ENCODE measurements at places on chromosomes 1 and 21.

GRCh38 chr1:219539645-219540254 is 73.2 kb downstream of the ZC3H11B start:
- DNase-seq, result no peak

- DNase-seq, result no peak
Measured at GRCh38 chr1:212692774-212693644, 6.6 kb downstream of the BATF3 start.

DNA sequence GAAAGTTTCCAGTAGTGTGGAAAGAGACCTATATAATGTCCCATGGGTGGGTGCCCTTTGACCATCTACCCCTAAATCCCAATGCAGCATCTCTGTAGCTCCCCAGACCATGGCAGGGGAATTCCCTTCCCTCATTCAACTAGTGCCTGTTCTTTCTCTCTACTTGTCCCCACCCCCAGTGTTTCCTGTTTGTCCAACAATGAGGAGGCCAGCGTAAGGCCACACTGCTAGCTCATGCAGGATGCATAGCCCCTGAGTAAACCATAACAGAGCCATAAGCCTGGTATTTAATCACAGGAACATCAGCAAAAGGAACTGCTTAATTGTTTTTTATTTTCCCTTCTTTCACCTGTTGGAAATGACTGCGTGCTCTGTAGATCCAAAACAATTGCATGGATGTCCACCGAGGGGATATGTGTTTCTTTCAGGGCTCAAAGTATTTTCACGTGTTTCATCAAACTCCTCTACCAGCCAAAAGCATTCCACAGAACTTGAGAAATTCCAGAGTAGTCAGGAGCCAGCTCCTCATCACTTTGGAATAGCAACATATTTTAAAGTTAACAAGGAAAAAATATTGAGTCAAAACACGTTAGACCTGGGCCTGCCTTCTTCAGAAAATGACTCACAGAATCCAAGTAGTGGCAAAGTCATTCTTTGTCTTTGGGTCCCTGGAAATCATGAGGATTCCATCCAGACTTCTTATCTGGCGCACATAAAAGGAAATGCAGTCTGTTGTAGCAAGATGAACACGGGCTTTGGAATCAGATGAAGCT is 162.5 kb upstream of the SGIP1 start:
- DNase-seq, result no peak

GRCh38 chr1:217561446-217561845 is 69.4 kb downstream of the GPATCH2 start:
- no peak for DNase-seq

GRCh38 chr1:110243146-110243545 is 33.0 kb downstream of the KCNC4 start:
- DNase-seq, result no peak

DNA sequence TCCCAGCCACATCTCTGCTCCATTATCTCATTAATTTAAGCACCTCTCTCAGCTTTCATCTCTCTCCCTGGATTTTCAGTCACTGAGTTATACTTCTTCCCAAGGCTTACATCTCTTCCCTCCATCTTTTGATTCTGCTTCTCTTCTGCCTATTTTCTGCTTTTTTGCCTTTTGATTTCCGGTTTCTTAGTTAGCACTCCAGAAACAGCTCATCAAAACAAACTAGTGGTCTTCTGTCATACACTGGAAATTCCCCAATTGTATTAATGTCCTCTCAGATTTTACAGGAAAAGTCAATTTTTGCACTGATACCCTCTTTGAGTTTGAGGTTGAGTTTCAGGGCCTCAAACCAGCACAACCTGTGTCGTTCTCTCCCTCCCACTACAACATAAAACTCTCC is 1.5 kb downstream of the LCE3E start:
- DNase-seq, result no peak

GRCh38 chr21:28548291-28548690 is 444.4 kb downstream of the LTN1 start:
- DNase-seq, result no peak

- no peak for DNase-seq
Measured at GRCh38 chr1:230069796-230070195, 2.8 kb downstream of the GALNT2 start.

DNA sequence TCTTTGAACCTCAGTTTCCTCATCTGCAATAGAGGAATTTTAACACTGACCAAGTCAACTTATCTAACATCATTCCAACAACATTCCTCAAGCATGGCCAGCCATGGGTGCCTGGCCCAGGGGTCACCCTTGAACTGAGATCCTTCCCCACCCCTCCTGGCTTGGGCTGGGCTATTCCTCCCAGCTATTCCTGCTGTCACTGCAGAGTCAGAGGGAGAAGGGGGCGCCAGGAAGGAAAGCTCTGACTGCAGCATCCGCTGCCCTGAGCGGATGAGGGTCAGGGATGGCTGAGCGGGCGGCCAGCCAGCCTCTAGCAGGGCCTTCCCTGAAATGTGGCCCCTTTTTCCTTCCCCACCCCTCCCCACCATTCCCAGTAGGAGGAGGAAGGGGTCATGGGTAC is 3.1 kb downstream of the TINAGL1 start:
- DNase-seq, result no peak

- no peak for DNase-seq
Measured at GRCh38 chr1:30512914-30513265, 210.5 kb downstream of the MATN1 start.

- DNase-seq, result no peak
Measured at GRCh38 chr21:34639882-34640788, 25.2 kb upstream of the RCAN1 start.

GRCh38 chr1:204368996-204369726 is 9.4 kb upstream of the PLEKHA6 start:
- DNase-seq, result no peak

DNA sequence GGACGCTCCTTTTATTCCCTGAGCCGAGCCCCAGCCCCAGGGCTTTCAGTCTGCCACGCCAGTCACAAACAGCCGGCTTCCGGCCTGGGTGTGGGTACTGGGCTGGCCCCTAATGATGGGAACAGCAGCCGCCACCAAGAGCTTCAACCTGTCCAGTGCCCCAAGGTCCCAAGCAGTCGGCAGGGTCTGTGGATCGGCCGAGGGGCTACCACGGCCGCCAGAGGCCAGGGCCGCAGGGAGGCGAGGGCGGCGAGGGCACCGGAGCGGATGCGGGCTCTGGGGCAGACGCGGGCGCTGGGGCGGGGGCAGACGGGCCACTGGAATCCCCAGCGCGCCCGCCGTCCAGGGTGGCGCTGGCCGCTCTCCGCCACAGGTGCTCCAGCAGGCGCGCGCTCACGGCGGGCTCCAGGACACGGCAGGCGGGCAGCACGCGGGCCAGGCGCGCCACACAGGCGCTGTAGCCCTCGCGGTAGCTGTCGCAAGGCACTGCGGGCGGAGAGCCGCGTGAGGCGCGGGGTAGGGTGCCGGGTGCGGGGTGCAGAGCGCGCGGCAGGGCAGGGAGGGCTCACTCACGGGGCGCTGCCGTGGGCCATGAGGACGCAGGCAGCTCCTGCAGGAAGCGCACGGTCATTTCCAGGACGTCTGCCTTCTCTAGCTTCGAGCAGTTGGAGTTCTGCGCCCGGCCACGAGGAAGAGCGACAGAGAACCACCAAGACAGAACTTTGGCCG is 887 bp downstream of the HES2 start:
- no peak for DNase-seq

DNA sequence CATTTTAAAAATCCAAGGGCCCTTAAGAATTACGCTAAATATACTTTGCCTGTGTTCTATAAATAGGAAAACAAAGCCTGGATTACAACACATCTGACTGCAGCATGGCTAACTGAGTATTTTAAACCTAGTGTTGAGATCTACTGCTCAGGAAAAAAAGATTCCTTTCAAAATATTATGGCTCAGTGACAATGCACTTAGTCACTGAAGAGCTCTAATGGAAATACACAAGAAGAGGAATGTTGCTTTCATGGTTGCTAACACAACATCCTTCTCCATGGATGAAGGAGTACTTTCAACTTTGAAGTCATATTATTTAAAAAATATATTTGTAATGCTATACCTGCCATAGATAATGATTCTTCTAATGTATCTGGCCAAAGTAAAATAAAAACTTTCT is 248.3 kb upstream of the NEGR1 start:
- DNase-seq, result no peak

DNA sequence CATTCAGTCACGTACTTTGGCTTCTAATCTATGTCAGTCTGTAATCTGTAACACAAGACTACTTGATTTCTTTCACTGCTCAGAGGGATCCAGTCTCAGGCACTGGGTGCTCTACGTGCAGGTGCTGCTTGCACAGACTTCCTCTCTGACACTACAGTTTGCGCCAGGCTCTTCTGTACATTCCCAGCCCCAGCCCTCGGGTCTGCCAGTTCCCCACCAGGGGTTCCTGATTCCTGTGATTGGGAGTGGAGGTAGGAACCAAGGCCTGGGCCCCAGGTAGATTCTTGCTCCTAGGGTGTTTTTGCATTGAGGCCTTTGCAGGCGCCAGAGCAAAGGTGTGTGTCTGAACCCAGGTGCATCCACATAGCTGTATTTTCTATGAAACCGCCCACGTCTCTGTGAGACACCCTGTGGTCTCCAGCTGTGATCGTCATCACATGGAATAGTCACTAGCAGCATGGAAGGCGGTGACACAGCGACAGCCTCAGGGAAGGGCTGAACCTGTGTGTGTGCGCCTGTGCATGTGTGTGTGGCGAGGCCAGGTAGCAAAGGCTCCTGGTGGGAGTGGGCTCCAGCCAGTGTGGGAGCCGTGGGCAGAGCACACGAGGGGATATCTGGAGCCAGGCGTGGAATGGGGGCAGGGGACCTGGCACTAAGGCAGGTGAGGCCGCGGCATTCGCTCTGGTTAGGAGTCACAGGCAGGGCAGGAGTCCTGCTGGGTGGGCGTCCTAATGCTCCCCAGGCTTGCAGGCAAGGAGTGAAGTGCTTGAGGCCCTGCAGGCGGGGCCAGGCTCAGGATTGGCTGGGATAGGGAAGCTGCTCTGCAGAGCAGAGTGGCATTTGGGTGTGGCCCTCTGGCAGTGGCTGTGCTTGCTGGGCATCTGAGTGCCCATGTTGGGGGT is 5.2 kb downstream of the GJC2 start:
- DNase-seq, result no peak

GRCh38 chr21:28375708-28376385 is 616.8 kb downstream of the LTN1 start:
- DNase-seq, result no peak

DNA sequence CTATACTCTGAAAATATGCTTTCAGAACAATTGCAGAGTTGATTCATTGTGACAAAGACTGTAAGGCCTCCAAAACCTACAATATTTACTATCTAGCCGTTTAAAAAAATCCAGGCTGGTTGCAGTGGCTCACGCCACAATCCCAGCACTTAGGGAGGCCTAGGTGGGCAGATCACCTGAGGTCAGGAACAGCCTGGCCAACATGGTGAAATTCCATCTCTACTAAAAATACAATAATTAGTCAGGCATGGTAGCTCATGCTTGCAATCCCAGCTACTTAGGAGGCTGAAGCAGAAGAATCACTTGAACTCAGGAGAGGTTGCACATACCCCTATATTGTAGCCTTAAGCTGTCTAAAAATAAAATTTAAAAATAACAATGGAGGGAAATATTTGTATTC is 5.3 kb upstream of the TFF2 start:
- no peak for DNase-seq

GRCh38 chr1:12473596-12474362 is 144.2 kb downstream of the DHRS3 start:
- no peak for DNase-seq

DNA sequence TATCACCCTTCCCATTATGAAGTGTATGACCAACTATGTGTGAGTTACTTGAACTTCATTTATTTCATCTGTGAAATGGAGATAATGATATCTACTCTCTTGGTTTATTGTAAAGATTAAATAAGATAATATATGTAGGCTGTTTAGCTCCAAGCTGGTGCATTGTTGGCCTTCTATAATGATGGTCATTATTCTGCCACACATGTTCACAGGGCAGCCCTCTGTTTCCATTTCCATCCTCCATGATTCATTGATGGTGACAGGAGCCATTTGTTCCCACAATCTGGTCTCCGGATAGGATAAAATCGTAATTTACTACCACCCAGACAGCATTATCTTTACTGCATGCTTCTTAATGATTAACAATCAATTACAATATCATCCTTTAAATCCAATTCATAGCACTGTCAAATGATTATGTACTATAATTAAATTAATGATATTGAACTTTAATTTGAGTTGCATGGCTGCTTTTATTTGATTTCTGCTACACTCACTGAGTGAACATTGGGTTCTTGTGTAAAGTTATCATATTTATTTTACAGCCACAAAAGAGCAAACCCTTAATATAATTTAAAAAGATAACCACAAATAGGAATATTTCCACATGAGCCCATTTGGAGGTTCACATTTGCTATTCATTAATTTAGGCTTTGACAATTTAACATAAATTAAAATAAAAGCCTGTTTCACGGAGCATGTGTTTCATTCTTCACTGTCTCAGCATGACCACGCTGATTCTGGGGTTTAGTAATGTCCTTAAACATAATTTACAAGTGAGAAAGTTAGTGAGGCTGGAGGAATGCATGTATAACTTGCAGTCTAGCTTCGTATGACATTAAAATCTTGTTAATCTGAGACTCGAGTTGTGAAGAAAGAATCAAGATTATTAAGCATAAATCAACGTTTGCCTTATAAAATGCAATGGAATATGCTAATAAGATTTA is 596.4 kb upstream of the ZRANB2 start:
- no peak for DNase-seq

- DNase-seq, result no peak
Measured at GRCh38 chr1:236395230-236395946, 1.3 kb downstream of the EDARADD start.

DNA sequence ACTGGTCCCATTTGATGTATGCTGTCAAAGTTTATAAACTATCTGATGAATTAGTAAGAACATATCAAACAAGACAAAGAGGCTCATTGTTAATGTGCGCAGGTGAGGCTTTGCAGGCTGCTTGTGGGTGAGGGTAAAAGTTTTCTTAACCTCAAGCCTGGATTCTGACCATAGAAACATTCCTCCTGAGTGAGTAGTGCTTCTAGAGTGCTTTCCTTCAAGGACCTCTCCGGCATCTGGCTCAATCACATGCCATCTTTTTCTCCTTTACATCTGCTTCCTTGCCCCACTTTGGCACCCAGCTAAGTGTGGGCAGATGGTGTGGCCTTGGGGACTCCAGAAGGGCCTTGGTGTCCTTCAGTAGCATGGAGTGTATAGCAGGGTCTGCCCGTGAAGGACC is 104.0 kb downstream of the ROR1 start:
- DNase-seq, result no peak

- no peak for DNase-seq
Measured at GRCh38 chr21:44880405-44881197, 7.1 kb upstream of the PTTG1IP start.

- no peak for DNase-seq
Measured at GRCh38 chr1:36964830-36965229, 69.5 kb downstream of the GRIK3 start.

- no peak for DNase-seq
Measured at GRCh38 chr1:60637651-60638050, 444.7 kb upstream of the NFIA start.

DNA sequence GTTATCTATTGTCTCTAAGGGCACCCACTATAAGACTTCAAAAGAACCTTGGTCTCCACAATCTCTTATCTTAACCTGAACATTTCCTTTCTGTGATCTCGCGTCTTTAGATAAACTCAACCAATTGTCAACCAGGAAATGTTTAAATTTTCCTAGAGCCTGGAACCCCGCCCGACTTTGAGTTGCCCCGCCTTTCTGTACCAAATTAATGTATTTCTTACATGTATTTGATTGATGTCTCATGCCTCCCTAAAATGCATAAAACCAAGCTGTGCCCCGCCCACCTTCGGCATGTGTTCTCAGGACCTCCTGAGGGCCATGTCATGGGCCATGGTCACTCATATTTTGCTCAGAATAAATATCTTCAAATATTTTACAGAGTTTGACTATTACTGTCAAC is 5.9 kb upstream of the CXADR start:
- no peak for DNase-seq

- DNase-seq, result peak; percentile 22
Measured at GRCh38 chr1:15848143-15848928, 829 bp downstream of the SPEN start.

Measured in effector CD8-positive, alpha-beta T cell (primary cell).